Stimulated activated naive CD4-positive, alpha-beta T cell treated with Interleukin-2 at 50 U/mL for 16 hours (primary cell): ENCODE measurements at places on chromosomes 3 and 15.

GRCh38 chr15:45891766-45892165 is 256.9 kb downstream of the SQOR start:
- DNase-seq: no peak

DNA sequence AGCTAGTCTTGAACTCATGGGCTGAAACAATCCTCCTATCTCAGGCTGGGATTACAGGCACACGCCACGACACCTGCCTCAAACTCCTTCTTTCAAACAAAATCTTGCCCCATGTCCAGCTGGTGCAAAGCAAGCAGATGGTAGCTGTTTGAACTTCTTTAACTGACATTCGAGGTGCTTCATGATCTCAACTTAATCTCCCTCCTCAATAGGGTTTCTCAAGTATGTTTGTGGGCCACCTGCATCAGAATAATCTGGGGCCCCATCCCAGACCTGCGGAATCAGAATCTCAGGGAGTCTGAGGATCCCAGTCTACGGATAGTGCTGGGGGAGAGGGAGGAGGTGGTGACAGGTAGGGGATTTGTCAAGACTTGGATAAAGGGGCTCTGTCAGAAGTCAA is 20.9 kb upstream of the TRH start:
- no peak for DNase-seq

- DNase-seq: no peak
These were observed 86.7 kb downstream of the EBLN2 start for GRCh38 chr3:73148206-73148605.

DNA sequence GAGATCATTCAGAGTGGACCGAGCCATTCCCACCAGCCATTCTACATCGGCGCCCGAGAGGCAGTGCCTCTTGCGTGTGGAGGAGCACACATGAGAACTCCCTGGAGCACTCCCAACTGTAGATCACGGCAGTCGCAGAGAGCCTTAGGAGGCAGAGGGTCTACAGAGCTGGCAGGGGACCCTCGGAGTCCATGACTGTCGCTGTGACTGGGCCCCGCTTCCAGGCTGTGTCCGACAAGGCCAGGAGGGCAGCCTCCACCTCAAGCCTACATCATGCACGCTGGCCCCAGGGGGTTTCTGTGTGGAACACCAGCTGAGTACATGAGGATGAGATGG is 159.0 kb downstream of the CHSY1 start:
- DNase-seq: no peak

GRCh38 chr3:194083637-194084224 is 52.2 kb upstream of the HES1 start:
- no peak for DNase-seq

GRCh38 chr3:52809662-52810377 is 15.2 kb downstream of the ITIH3 start:
- no peak for DNase-seq

DNA sequence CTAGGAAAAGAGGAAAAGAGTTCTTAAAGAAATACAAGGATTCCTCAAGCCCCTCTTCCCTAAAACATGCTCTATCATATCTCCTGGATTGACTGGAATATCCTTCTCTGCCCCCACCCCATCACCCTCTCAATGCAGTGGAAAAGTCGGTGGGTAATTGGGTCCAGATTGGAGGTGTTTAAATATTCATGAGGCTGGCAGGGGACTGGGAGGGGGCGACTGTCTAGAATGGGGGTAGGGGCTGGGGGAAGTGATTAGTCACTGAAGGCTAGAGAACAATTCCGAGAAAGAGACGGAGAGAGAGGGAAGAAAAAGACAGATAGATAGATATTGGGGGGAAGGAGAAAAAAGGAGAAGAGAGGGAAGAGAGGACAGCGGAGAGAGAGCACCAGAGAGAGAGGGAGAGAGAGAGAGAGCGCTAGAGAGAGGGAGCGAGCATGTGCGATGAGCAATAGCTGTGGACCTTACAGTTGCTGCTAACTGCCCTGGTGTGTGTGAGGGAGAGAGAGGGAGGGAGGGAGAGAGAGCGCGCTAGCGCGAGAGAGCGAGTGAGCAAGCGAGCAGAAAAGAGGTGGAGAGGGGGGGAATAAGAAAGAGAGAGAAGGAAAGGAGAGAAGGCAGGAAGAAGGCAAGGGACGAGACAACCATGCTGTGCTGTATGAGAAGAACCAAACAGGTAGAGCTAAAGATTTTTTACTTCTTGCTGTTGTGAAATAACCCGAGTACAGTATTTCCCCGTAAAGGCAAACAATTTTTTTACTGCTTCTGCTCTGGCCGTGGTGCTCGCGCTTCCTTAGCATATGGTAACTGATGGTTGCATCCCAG is at the start of gene GAP43:
GAP43 (plus strand) TSS at position 467 of the 825 bp plus-strand sequence; CDS start at position 647, 180 bp downstream.
- no peak for DNase-seq

- no peak for DNase-seq
These were observed 154.5 kb downstream of the TMCO5A start for GRCh38 chr15:38088971-38089370.
